Kidney tubule cell (primary cell): ENCODE measurements at places on chromosomes 4 and X.

GRCh38 chrX:413322-414201 lies 26.9 kb upstream of the PPP2R3B start:
- peak; percentile 56 for DNase-seq

DNA sequence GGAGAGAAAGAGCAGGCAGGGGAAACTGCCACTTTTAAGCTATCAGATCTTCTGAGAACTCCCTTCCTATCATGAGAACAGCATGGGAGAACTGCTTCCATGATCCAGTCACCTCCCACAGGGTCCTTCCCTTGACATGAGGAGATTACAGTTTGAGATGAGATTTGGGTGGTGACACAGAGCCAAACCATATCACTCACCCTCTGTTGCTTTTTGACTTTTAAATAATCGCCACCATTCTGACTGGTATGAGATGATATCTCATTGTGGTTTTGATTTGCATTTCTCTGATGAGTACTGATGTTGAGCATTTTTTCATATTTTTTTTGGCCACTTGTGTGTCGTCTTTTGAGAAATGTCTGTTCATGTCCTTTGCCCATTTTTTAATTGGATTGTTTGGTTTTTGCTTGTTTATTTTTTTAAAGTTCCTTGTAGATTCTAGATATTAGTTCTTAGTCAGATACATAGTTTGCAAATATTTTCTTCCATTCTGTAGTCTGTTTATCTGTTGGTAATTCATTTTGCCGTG lies 6.5 kb upstream of the PAQR3 start:
- DNase-seq, result peak; percentile 2

DNA sequence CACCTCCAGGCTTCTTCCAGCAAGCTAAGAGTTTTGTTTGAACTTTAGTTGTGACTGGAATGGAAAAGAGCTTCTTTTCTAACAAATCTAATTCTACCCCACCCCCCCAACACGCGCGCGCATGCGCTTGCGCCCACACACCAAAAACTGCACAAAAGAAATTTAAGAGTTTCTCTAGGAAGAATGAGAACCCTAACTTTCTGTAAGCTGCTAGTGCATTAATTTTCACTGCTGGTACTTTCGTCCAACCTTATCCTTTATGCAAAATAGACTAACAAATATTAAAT lies 9.0 kb upstream of the INTU start:
- no peak for DNase-seq

DNA sequence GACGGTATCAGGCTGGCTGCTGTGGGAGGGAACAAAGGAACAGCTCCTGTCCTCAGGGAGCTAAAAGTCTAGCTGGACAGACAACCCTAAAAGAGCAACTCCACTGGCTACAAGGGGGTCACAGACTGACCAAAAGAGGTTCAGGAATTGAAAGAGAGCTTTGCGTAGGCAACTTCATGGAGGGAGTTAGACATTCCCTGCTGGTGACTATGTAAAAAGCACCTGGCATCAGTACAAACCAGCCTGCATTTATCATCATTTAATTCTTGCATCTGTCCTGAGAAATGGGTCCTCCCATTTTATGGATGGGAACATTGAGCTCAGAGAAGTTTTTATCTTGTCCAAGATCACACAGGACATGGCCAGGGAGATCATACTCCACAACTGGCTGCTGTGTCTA lies 1.4 kb upstream of the LGI2 start:
- DNase-seq, result peak; percentile 21

- DNase-seq, result peak; percentile 94
These were observed 135.3 kb downstream of the SHROOM3 start for GRCh38 chr4:76570141-76570973.

GRCh38 chr4:128560754-128561495 lies 248.6 kb upstream of the JADE1 start:
- DNase-seq, result no peak

DNA sequence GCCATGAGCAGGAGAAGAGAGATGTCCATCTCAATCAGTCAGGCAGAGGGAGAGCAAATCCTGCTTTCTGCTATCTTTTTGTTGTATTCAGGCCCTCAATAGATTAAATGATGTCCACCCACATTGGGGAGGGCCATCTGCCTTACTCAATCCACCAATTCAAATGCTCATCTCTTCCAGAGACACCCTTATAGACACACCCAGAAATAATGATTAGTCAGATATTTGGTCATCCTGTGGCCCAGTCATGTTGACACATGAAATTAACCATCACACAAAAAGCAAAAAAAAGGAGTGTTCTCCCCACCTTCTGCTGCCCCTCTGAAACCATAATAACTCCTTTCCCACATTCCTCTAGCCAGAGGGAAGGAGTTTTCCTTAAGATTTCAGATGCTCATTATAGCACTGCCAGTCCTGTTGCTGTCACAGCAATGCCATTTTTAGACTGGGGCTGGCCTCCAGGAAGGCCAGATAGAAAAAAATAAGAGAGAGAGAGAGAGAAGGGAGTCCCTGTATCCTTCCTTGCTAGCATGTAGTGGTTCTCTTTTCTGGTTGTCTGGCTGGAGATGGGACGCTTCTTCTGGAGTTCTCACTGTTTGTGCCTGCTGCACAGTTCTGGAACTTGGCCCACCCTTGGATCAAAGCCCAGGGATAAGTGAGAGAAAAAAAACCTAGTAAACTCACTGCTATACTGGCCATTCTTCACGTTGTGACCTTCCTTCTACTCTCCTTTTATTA lies 177.7 kb downstream of the RBM46 start:
- DNase-seq, result no peak

DNA sequence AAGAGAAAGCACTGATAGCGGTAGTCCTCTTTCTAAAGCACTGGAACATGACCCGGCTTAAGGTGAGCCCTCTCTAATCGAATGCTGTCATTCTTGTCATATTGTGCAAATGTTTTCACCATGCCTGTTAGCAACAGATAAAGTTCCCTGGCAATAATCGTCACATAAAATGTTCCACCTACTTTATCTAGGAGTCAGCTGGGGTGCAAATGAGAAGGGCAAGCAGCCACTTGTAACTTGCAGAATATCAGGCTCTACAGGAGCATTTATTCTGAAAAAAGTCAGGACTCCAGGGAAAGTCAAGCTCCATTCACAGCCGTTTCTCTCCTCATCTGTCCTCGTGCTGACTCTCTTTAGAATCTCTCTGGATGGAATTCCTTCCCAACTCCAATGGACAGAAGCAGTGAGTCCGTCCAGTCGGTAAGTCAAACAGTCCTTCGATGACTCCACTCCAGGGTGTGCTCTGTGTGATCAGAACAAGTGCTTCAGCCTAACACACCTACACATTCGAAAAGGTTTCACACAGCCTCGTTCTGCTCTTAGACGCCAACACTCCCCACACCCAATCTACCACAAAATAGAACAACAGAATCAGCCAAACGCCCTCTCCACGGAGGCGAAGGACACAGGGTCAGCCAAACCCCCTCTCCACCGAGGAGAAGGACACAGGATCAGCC lies 101.7 kb upstream of the FRG1 start:
- DNase-seq, result no peak

DNA sequence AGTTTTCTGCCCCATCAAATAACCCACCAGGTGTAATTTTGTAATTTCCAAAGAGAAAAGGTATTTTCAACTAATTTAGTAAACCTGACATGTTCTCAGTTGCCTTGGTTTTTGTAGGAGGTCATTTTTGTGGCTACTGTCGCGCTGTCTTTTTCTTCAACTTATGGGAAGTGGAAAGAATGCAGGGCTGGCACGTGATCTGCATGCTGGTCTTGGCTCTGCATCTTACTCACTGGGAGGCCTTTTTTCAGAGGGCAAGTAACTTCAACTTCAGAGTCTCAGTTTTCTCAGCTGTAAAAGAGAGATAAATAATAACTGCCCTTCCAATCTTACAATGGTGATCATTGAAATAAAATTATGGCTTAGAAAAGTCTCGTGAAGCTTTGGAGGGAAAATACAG lies 109.9 kb upstream of the SMIM10 start:
- no peak for DNase-seq

DNA sequence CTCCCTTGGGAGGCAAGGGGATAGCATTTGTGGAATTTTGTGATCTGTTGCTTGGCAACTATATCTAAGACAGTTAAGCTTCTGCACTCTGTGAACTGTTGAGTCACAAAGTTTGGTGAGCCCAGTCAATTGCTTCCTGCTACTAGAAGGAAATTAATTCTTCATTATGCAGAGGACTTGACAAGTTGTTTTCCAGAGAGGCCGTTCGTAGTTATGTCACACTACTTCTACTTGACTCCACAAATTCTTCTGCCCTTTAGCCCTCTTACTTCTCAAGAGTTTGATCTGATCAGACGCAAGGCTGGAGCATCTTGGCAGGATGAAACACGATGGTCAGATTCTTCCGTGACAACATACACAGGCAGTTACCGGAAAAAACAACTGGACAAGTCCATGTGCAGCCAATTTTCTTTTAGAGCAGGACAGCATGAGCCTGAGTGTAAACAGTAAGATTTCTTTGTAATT lies at the start of gene C4orf51:
C4orf51 (plus strand) TSS at position 156 of the 465 bp plus-strand sequence; CDS start at position 214, 58 bp downstream.
- peak; percentile 89 for DNase-seq

- peak; percentile 61 for DNase-seq
These were observed 179.1 kb upstream of the MAB21L2 start for GRCh38 chr4:150402871-150403272.

DNA sequence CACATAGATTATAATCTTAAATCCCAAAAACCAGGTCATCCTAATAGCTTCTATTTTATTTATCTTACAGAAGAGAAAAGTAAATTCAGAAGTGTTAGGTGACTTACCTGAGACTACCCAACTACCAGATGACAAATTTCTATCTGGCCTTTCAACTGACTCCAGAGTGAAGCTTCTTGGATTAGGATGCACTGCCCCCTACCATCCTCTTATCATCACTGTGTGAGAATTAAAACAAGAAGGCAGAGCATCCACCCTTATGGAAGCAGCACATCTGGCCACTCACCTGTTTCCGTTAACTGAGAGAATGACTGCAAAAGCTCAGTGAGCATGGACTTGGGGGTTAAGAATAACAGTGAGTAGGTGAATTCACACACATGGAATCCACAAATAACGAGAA lies 502.6 kb upstream of the TECRL start:
- DNase-seq, result peak; percentile 31

- peak; percentile 12 for DNase-seq
These were observed 343.5 kb upstream of the SFRP2 start for GRCh38 chr4:154132406-154132805.

- DNase-seq, result peak; percentile 11
These were observed 223.7 kb downstream of the COL25A1 start for GRCh38 chr4:109078724-109079123.

DNA sequence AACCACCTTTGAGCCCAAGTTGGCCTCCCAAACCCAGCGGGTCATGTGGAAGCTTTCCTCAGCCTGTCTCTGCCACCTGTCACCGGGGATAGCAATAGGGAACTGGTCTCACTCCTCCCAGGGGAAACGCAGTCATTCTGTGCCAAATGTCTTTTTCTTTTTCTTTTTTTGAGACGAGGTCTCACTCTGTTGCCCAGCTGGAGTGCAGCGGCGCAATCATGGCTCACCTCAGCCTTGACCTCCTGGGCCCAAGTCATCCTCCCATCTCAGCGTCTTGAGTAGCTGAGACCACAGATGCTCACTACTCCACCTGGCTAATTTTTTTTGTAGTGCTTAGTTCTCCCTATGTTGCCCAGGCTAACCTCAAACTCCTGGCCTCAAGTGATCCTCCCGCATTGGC lies 40.3 kb downstream of the MED28 start:
- DNase-seq, result no peak
